ENCODE measurements at places on chromosomes 12 and 14.

- DNase-seq: no peak
These were observed 41.1 kb upstream of the TSPAN9 start for GRCh38 chr12:3035815-3036702.

DNA sequence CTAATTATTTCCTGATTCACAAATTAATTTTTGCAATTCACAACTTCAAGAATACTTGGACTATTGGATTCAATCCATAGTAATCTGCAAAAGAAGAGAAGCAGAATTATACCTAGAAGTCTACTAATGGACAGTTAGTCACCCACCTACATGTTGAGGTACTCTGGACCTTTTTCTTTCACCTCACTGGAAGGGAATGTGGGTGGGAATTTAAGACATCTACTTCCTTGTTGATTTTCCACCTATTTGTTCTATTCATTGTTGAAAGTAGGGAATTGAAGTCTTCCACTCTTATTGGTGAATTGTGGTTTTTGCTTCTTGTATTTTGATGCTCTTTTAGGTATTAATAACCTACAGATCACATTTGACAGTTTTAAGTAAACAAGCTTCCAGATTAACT, 11.0 kb downstream of the RESF1 start:
- no peak for DNase-seq

GRCh38 chr14:77318006-77318553, 2.6 kb downstream of the POMT2 start:
- no peak for DNase-seq

GRCh38 chr12:47360771-47361388, 281.1 kb upstream of the AMIGO2 start:
- no peak for DNase-seq

DNA sequence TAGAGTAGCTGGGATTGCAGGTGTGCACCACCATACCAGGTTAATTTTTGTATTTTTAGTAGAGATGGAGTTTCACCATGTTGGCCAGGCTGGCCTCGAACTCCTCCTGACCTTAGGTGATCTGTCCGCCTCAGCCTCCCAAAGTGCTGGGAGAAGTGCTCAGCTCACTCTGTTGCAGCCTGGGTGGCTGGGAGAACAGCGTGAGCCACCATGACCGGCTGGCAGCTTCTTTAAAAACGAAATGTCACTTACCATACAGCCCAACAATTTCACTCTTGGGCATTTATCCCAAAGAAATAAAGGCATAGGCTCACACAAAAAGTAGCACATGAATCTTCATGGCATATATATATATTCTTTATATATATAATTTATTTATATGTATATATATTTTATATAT, 4.7 kb upstream of the CFAP73 start:
- DNase-seq: no peak

DNA sequence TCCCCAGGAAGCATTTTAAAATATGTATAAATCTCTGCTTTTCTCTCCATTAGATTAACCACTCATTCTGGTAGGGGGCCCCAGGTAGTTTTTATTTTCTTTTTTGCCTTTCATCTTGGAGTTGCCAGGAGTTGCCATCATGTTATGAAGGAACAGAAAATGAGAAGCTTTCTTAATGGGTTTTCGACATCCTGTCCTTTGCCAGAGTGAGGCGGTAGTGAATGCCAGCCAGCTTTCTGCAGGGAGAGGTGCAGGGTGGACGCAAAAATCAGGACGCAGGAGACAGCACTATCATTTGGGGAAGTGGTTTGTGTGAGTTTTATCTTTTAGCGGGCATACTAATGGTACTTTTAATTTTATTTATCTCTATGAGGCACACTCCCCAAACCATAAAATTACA, 1.7 kb downstream of the RASSF8 start:
- no peak for DNase-seq
